ENCODE measurements at places on chromosomes 12 and 14. TPM values are rescaled to one million over a fixed set of nuclear protein-coding genes. Genes with fewer than 3 reads are reported as not detected.

- H3K36me3 ChIP-seq, result no peaks in the 10 kb centered on the region
- H3K27ac ChIP-seq, result no peak overlapping the region
- no peaks in the 10 kb centered on the region for H3K4me1 ChIP-seq
- no peaks in the 10 kb centered on the region for H3K27me3 ChIP-seq
- no peak for DNase-seq
Measured at GRCh38 chr14:85421186-85421877, 108.6 kb upstream of the FLRT2 start.

DNA sequence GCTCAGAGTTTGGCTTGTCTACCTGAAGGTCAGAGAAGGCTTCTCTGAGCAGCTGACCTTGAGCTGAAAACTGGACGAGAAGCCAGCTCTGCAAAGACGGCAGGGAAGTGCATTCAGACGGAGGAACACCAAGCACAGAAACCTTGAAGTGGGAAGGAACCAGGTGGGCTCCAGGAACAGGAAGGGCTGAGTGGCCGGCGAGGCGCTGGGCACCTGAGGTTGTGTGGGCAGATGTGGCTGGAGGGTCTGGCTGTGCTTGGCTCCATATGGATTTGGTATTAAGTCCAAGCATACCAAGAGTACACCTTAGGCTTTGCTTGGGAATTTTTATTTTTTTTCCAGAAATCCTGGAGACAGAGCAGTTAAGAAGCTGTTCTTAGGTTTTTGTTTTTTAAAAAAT, 130.6 kb downstream of the SCARB1 start:
- H3K27me3 ChIP-seq, result no peaks in the 10 kb centered on the region
- no peak overlapping the region for H3K27ac ChIP-seq
- H3K36me3 ChIP-seq, result no peaks in the 10 kb centered on the region
- DNase-seq, result no peak
- H3K4me1 ChIP-seq, result peaks cover 7% of the 10 kb centered on the region

DNA sequence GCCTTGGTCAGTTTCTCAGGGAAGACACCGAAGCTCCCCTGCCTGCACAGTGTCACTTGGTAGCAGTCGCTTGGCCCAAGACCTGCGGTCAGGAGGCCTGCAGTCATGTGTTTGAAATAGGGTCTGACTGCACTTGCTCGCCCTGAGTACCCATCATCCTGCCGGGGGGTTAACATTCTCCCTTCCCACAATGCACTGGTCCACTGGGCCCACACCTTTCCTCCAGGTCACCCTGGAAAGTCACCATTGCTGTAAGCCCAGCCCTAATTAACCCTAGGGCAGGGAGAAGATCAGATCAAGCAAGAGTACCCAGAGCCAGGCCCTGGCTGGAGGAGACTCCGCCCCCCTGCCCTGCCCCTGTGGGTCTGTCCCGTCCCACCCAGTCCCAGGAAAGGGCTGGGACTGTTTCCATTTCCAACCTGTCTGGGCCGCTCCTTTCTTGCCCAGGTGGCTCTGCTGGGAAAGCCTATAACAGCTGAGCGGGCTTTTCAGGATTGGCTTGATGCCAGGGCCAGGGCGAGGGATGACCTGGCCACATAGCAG, 87.1 kb downstream of the ZFP36L1 start:
- H3K4me1 ChIP-seq, result peaks cover 18% of the 10 kb centered on the region
- no peaks in the 10 kb centered on the region for H3K27me3 ChIP-seq
- no peak overlapping the region for H3K4me3 ChIP-seq
- H3K36me3 ChIP-seq, result no peaks in the 10 kb centered on the region

GRCh38 chr12:33357181-33357580, 82.4 kb downstream of the SYT10 start:
- no peaks in the 10 kb centered on the region for H3K27me3 ChIP-seq
- no peaks in the 10 kb centered on the region for H3K4me1 ChIP-seq
- H3K4me3 ChIP-seq, result no peak overlapping the region
- no peak overlapping the region for H3K27ac ChIP-seq

Gene SYNDIG1L
- 0.03 TPM for polyA plus RNA-seq
